ENCODE measurements at places on chromosomes 7 and 10. TPM values are rescaled to one million over a fixed set of nuclear protein-coding genes. Genes with fewer than 3 reads are reported as not detected.

MAT1A gene
- polyA plus RNA-seq: not detected

PPP1R9A gene
- not detected for polyA plus RNA-seq

LIPN gene
- not detected for polyA plus RNA-seq

PRR15 gene
- 9.2 TPM for polyA plus RNA-seq

SPDYE5 gene
- 0.38 TPM for polyA plus RNA-seq

TAS2R41 gene
- polyA plus RNA-seq: not detected

SPDYE11 gene
- polyA plus RNA-seq: 0.65 TPM

ITGA8 gene
- not detected for polyA plus RNA-seq

VSTM2A gene
- polyA plus RNA-seq: not detected

EBF3 gene
- polyA plus RNA-seq: 0.15 TPM

FAM13C gene
- 0.56 TPM for polyA plus RNA-seq

ZNF503 gene
- polyA plus RNA-seq: 15.7 TPM

ANKRD1 gene
- 3.7 TPM for polyA plus RNA-seq

PIK3CG gene
- polyA plus RNA-seq: not detected

NDUFA5 gene
- polyA plus RNA-seq: 110 TPM

IL6 gene
- polyA plus RNA-seq: 30.6 TPM

VAX1 gene
- polyA plus RNA-seq: not detected

OPALIN gene
- polyA plus RNA-seq: not detected

GJD4 gene
- not detected for polyA plus RNA-seq

NYAP1 gene
- not detected for polyA plus RNA-seq

CRPPA gene
- 1.8 TPM for polyA plus RNA-seq

ZNF467 gene
- polyA plus RNA-seq: not detected

NEUROG3 gene
- not detected for polyA plus RNA-seq

LRRC61 gene
- polyA plus RNA-seq: not detected

RADIL gene
- 0.55 TPM for polyA plus RNA-seq

PTPN20 gene
- 0.13 TPM for polyA plus RNA-seq

Data from GM23248 (cell line).